ENCODE measurements at places on chromosomes 3 and 15. TPM values are rescaled to one million over a fixed set of nuclear protein-coding genes. Genes with fewer than 3 reads are reported as not detected.

- H3K4me3 ChIP-seq: no peak overlapping the region
- H3K27me3 ChIP-seq: no peaks in the 10 kb centered on the region
- H3K27ac ChIP-seq: no peak overlapping the region
- no peak for DNase-seq
Measured at GRCh38 chr3:156535162-156535627, 19.7 kb downstream of the SSR3 start.

AHSG gene
- not detected for total RNA-seq

DNA sequence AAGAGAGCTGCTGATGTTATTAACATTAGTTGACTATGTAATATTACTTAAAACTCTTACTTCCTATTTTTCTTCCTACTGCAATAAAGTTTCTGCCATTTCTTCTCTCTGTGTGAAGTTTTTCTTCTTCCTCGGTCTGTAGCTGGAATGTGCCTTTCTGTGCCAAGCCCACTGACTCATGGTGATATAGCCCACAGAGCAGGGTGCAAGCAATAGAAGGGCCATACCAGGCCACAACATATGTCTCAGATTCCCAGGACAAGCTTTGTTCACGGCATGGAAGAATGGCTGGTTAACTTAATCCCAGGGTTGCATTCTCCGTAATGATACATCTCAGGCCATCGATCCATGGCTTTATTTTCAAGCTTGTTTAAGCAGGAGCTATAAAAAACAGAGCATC, 815.3 kb downstream of the TUSC7 start:
- peaks cover 20% of the 10 kb centered on the region for H3K4me1 ChIP-seq
- DNase-seq: no peak
- H3K27me3 ChIP-seq: no peaks in the 10 kb centered on the region
- H3K4me3 ChIP-seq: no peak overlapping the region
- no peaks in the 10 kb centered on the region for H3K36me3 ChIP-seq
- H3K27ac ChIP-seq: no peak overlapping the region

DNA sequence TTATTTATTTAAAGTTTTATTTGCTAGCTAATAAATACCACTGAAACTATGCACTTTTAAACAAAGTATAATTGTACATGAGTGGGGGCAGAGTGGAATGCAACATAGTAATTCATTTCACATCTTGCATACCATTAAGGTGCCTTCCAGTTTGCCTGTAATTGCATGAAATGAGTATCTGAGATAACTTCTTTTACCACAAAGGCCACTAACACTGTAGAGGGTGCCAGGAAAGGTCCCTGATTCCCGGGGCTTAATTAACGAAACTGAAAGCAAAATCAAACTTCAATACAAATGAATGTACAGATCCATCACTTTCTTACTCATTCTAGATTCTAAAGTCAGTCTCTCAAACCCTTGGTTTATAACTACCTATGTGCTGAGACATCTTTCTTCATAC, 2.1 kb downstream of the CD47 start:
- peaks cover 3% of the 10 kb centered on the region for H3K36me3 ChIP-seq
- peaks cover 15% of the 10 kb centered on the region for H3K27me3 ChIP-seq
- no peak overlapping the region for H3K4me3 ChIP-seq
- H3K4me1 ChIP-seq: peaks cover 19% of the 10 kb centered on the region
- H3K27ac ChIP-seq: peak overlapping the region; percentile 90

P3H2 gene
- total RNA-seq: 28.6 TPM

- no peak for DNase-seq
- peaks cover 10% of the 10 kb centered on the region for H3K36me3 ChIP-seq
- H3K4me1 ChIP-seq: peaks cover 9% of the 10 kb centered on the region
Measured at GRCh38 chr3:42683875-42684598, 1.3 kb upstream of the KLHL40 start.

- DNase-seq: no peak
- H3K27ac ChIP-seq: no peak overlapping the region
- peaks cover 10% of the 10 kb centered on the region for H3K36me3 ChIP-seq
- H3K4me3 ChIP-seq: no peak overlapping the region
Measured at GRCh38 chr15:57870667-57871066, 164.2 kb downstream of the POLR2M start.

GRCh38 chr3:107315141-107315540, 62.1 kb upstream of the CCDC54 start:
- no peaks in the 10 kb centered on the region for H3K36me3 ChIP-seq
- H3K27me3 ChIP-seq: no peaks in the 10 kb centered on the region
- peaks cover 7% of the 10 kb centered on the region for H3K4me1 ChIP-seq
- no peak overlapping the region for H3K27ac ChIP-seq
- no peak overlapping the region for H3K4me3 ChIP-seq

LRRIQ4 gene
- total RNA-seq: 0.29 TPM

DNA sequence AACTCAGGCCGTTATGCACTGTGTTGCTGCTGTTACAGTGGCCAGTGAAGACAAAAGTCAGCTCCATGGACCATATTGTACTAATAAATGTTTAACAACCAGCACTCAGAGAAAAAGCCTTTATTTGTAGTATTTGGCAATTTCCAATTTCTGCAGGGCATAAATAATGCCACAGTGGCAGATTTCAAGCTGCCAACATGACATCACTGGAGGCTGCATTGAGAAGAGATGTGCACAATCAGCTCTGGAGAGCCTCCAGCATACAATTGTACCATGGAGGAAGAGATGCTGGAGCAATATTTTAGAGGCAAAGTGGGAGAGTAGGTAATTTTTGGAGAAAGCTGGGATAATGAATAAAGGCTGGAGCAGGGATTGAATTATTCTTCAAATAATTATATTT, 9.7 kb upstream of the ALCAM start:
- H3K4me1 ChIP-seq: peaks cover 12% of the 10 kb centered on the region
- no peaks in the 10 kb centered on the region for H3K36me3 ChIP-seq
- H3K27me3 ChIP-seq: peaks cover 6% of the 10 kb centered on the region
- no peak overlapping the region for H3K4me3 ChIP-seq

- H3K27me3 ChIP-seq: peaks cover 6% of the 10 kb centered on the region
- DNase-seq: no peak
- no peak overlapping the region for H3K4me3 ChIP-seq
Measured at GRCh38 chr15:31223478-31224350, 102.9 kb upstream of the KLF13 start.

DNA sequence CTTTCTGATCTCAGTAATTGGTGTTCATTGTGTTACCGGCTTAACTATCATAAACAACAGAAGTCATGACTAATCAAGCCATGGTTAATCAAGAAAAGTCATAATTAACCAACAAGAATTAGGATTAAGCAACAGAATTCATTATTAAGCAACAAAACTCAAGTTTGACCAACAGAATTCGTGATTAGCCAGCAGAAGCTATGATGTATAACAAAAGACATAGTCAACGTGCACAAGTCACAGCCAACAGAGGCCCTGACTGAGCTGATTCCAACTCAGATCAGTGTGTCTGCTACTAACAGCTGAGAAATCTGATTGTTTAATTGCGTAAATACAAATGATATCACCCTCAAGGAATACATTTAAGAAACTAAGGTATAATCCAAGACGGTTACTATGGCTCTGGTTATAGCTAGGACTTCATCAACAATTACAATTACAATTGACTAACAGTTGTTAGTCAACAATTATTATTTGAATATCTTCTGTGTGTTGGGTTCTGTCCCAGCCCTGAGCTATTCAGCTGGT, 67.7 kb downstream of the RARB start:
- H3K27me3 ChIP-seq: no peaks in the 10 kb centered on the region
- H3K4me1 ChIP-seq: no peaks in the 10 kb centered on the region
- H3K27ac ChIP-seq: no peak overlapping the region
- H3K4me3 ChIP-seq: no peak overlapping the region
- no peak for DNase-seq
- no peaks in the 10 kb centered on the region for H3K36me3 ChIP-seq

- no peak for DNase-seq
- no peaks in the 10 kb centered on the region for H3K27me3 ChIP-seq
- H3K27ac ChIP-seq: no peak overlapping the region
- no peak overlapping the region for H3K4me3 ChIP-seq
Measured at GRCh38 chr3:126612479-126613205, 42.3 kb downstream of the TXNRD3 start.

DNA sequence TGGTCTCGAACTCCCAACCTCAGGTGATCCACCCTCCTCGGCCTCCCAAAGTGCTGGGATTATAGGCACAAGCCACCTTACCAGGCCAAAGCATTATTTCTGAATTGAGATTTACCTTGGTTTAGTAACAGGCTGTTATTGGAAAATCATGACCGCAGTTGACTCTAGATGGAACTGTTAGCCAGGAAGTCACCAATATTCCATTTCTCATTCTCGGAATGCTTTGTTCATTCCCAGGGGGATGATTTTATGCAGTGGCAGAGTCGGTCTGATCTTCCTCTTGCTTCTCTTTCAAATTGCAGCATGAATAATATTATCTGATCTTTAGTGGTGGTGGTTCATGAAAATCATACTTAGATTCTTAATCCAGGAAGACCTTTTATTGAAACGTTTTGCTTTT, 195.5 kb upstream of the MBNL1 start:
- DNase-seq: no peak
- no peaks in the 10 kb centered on the region for H3K27me3 ChIP-seq
- no peak overlapping the region for H3K4me3 ChIP-seq
- H3K4me1 ChIP-seq: no peaks in the 10 kb centered on the region

SERPINI2 gene
- total RNA-seq: not detected

DNA sequence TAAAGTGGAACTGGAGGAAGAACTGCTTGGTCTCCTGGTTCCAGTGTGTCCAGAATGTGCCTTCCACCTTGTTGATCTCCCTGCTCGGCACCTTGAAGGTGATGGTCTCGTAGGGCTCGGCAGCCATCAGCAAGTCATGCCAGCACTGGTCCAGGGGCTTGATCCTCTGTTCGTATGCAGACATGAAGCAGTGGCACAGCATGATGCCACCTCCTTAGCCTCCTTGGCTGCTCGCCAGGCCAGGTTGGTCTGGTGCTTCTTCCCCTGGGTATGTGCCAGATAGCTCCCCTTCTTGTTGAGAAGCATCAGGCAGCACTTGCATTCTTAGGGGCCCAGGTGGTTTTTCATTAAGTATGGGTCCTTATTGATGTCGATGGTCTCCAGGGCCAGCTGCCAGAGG, 17.8 kb upstream of the TXNRD3 start:
- no peak for DNase-seq
- no peaks in the 10 kb centered on the region for H3K27me3 ChIP-seq
- H3K36me3 ChIP-seq: no peaks in the 10 kb centered on the region
- H3K27ac ChIP-seq: no peak overlapping the region

- no peak for DNase-seq
- H3K27ac ChIP-seq: no peak overlapping the region
- peaks cover 2% of the 10 kb centered on the region for H3K27me3 ChIP-seq
- peaks cover 2% of the 10 kb centered on the region for H3K4me1 ChIP-seq
- H3K4me3 ChIP-seq: no peak overlapping the region
Measured at GRCh38 chr3:181362378-181362777, 349.3 kb upstream of the SOX2 start.

GRCh38 chr15:86647810-86648440, 568.3 kb downstream of the AGBL1 start:
- H3K27me3 ChIP-seq: no peaks in the 10 kb centered on the region
- no peak overlapping the region for H3K4me3 ChIP-seq
- no peak for DNase-seq

IFT122 gene
- 20.6 TPM for total RNA-seq

RETNLB gene
- not detected for total RNA-seq

SERINC4 gene
- total RNA-seq: not detected

SKOR1 gene
- total RNA-seq: 4.0 TPM

DNA sequence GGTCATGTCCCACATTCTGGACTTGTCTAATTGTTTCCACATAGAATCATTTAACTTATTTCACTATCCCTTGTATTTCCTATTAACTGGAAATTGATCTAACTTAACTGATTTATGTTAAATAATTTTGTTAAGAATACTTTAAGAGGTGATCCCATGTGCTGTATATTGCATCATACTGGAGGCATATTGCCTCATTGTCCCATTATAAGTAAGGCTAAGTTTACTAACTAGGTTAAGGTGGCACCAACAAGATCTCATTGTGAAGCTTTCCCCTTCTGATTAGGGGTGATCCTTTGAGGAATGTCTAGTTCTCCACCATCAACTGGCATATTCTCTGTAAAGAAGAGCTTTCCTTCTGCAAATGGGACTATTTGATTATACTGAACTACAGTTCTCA, 24.4 kb downstream of the MAP1A start:
- no peak overlapping the region for H3K4me3 ChIP-seq
- H3K27ac ChIP-seq: no peak overlapping the region
- H3K4me1 ChIP-seq: no peaks in the 10 kb centered on the region
- H3K27me3 ChIP-seq: no peaks in the 10 kb centered on the region
- H3K36me3 ChIP-seq: peaks cover under 1% of the 10 kb centered on the region
- DNase-seq: no peak

DNA sequence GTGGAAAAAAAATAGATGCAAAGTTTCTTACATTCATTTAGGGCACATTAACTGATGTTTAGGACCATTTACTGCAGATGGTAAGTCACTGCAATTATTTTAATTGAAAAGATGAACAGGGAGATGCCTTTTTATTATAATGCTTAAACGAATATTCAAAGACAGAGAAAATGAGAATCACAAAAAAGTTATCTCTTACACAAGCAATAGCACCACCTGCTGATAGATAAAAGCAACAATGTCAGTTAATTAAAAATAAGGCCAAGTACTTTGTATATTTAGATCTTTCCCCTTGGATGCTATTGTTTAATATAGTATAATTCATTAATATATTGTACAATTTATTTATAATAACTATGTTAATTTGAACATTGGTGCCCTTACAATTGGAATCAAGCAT, 55.9 kb downstream of the IFT80 start:
- no peaks in the 10 kb centered on the region for H3K4me1 ChIP-seq
- H3K27me3 ChIP-seq: no peaks in the 10 kb centered on the region

DNA sequence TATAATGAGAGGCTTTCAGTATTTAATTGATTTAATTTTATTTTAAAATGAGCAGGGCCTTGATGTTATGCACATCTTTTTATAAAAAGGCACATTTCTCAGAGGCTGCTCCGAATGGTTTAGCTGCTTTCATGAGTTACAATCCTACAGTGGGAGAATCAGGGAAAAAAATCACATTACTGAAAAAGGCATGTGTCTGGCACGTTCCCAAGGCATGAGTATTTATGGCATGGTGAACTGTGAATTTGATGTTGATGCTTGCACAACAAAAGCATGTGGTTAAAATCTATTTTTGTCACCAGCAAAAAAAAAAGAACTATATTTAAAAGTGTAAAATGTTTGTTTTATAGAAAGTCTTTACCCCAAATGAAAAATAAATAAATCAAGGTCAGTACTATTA, 485.2 kb upstream of the ROBO2 start:
- DNase-seq: no peak
- no peaks in the 10 kb centered on the region for H3K36me3 ChIP-seq
- peaks cover 8% of the 10 kb centered on the region for H3K4me1 ChIP-seq

ZPLD1 gene
- total RNA-seq: not detected

SLC9C1 gene
- total RNA-seq: not detected

RBMS3 gene
- total RNA-seq: 65.1 TPM

GRCh38 chr3:46693038-46693891, at the start of gene ALS2CL:
ALS2CL (minus strand) TSS chr3:46693679; CDS start chr3:46689440, 4,239 bp downstream.
- no peaks in the 10 kb centered on the region for H3K36me3 ChIP-seq
- H3K27ac ChIP-seq: no peak within 1 kb of the TSS
- peaks cover 5% of the 10 kb centered on the region for H3K27me3 ChIP-seq
- peaks cover 7% of the 10 kb centered on the region for H3K4me1 ChIP-seq
- peak within 1 kb of the TSS; percentile 72 for H3K4me3 ChIP-seq

DNA sequence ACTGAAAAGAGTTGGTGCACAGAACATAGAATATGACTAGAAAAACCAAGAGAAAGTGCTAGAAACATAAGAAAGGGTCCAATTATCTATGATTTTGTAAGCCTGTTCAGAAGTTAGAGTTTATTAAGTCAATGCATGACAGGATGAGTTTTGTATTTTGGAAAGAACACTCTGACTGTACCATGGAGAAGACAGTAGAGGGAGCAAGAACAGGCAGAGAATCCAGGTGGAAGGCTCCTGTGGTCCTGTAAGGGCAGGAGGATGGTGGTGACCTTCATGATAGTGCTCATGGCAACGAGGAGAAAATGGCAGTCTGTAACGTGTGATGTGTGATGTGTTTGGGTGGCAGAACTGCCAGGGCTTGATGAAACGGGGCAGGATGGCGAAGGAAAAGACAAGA, 249.1 kb downstream of the CTNNB1 start:
- H3K4me3 ChIP-seq: no peak overlapping the region
- H3K27ac ChIP-seq: no peak overlapping the region
- peaks cover 1% of the 10 kb centered on the region for H3K27me3 ChIP-seq
- DNase-seq: no peak

Measured in glutamatergic neuron (in vitro differentiated cells).